Posterior vena cava (tissue), 2 donors: ENCODE measurements at places on chromosomes 13 and 19. TPM values are rescaled to one million over a fixed set of nuclear protein-coding genes. Genes with fewer than 3 reads are reported as not detected.
A peak's percentile ranks its signal among the peaks of the same experiment; 100 is the strongest.

GRCh38 chr13:63979951-63980350, 2564.3 kb upstream of the PCDH20 start:
- no peak for DNase-seq

DNA sequence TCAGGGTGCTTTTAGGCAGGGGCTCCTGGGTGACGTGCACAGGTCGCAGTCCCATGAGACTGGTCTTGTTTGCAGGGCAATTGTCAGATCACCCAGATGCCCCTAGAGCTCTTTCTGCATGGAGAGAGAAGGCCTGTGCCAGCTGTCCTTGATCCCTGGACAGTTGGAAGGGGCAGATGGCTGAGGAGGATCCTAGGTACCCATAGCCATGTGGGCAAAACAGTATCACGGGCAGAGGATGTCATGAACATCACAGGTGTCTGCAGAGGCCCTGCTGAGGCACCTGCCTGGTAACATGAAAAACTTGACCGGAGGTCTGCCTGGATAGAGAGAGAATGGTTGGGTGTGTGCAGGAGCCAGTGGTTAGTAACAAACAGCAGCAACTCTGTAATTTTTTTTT, 99.3 kb downstream of the ZNF536 start:
- no peak for DNase-seq

DNA sequence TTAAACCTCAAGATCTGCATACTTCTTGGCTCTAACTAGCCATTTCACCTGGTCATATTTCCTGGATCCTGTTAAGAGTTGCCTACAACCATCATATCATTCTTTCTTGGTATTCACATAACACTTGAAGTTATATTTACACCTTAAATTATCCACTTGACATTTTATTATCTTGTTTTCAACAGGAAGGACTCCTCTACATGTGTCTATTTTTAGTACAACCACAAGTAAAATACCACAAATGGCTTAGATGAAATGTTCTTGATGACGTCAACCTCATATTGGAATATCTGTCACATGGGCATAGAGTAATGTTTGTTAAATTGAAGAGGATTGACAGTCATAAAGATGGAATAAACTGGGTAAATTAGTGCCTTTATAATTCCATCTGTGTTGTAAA, 9.4 kb downstream of the PCDH20 start:
- DNase-seq, result no peak

DNA sequence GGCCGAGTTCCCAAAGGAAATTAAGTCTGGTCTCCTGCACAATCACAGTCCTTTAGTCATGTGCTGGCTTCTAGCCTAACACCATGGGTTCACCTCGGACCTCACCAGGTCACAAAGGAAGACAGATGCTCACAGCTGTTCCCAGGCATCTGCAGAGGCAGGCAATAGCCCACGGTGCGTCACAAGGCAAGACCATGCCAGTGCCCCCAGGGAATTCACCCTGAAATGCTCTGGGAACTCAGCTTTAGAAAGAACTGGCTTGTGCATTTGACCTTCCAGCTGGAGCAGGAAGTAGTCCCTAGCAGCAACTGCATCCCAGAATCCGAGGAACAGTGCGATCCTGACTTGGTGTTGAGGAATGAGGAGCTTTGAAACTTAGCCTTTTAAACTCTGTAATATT, 96.8 kb upstream of the WASF3 start:
- DNase-seq, result peak; percentile 86

- peak; percentile 81 for DNase-seq
These were observed 18.4 kb upstream of the GAS6 start for GRCh38 chr13:113882267-113882630.

GRCh38 chr19:35161434-35161743, 6.9 kb downstream of the FXYD5 start:
- DNase-seq, result peak; percentile 40

DNA sequence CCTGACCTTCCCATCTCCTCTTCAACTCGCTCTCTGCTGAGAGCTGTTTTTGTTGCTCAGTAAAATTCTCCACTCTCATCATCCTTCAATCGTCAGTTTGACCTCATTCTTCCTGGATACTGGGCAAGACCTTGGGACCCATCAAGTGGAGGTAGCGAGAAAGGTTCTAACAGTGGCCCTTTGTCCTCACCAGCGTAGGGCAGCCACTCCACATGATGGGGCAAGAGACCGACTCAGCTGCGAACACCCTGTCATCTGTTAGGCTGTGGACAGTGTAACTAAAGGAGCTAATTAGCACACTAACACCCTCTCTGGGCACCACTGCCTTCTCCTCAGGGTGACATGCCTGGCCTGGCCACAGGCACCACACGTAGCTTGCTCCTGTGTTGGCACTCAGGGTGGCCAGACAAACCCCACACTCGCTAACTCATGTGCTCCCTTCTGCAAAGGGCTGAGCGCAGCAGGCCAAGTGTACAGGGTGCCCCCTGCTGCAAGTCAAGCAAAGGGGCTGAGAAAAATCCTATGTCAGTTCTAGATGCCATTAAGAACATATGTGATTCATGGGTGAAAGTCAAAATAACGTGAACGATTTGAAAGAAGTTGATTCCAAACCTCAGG, 1216.0 kb downstream of the SLITRK5 start:
- no peak for DNase-seq

- no peak for DNase-seq
These were observed 2719.4 kb downstream of the PCDH9 start for GRCh38 chr13:64510747-64511146.

DNA sequence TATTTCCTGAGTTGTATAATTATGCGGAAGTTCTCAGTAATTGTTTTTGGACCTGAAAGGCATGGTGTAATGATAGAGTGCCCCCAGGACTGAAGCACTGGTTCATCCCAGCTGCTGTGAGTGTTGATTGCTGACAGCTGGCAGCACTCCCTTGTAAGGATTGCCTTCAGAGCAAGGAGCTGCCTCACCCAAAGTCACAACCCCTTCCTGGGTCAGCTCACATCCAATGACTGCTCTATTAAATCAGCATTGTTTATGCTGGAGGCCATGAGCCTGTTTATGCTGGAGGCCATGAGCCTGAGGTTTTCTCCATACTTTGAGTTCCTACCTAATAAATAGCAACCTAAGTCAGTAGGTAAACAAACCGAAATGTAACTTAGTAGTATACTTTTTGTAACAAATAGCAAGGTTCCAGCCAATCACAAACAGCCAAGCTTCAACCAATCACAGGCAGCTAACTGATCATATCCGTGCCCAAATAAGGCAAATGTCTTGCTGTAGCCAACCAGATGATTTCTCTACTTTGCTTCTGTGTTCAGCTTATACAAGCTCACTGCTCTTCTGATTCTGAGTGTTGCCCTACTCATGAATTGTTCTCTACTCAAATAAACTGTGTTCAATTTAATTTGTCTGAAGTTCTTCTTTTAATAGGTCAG, 11.7 kb upstream of the SPACA6 start:
- no peak for DNase-seq

DNA sequence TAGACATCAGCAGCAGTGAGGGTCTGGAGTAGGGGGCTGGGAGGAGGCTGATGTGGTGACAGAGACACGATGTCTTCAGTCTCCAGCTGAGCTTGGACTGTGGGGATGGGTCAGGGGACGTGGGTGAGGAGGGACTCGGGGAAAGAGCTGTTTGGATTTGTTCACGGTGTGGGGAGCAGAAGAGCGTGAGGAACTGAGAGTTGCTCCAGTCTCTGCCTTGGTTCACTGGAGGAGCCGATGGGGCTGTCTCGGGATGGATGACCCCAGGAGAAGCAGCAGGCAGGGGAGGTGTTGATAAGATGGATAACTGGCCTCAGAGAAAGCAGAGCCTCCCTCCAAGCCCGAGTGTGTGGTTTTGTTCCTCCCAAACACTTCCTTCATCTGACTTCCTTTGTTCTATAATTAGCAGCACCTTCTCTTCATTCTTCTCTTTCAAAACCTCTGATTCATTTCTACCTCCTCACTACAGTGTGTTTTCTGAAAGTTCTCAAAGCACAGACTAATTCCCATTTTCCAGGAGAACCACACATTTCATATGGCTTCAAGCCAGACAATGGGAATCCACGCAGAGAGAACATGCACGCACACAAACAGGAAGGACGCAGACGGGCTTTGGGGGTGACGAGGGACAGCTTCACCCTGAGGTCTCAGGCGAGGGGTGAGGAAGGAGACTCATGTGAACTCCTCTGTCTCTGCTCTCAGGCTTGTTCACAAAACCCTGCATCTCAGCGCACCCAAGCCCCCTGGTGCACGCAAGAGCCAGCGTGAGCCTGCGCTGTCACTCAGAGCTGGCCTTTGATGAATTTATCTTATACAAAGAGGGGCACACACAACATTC, 18.6 kb downstream of the LAIR2 start:
- no peak for DNase-seq

DNA sequence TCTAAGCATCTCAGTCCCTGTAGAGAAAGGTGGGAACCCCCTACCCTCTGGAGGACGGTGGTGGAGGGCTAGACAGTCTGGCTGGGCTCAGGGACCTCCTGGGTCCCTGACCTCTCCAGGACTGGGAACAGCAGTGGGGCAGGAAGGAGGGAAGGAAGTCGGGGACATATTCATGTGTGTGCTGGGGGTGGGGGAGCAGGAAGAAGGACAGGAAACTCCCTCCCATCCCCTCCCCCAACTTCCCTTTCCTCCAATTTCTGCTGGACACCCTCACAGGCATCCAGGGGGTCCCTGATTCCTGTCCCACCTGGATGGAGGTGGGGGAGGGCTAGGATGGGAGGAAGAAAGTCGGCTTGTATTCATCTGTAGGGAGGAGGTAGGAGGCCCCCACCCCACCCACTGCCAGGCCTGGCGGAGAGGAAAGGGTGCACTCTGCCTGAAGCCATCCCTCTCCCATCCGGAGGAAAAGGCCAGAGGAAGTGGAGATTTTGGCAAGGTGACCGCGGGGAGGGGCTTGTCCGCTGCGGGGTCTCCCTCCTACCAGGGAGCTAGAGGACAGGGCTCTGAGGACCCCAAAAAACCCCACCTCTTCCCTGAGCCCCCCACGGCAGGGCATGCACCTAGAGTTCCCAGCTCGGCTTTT, 2.3 kb downstream of the NOVA2 start:
- no peak for DNase-seq

DNA sequence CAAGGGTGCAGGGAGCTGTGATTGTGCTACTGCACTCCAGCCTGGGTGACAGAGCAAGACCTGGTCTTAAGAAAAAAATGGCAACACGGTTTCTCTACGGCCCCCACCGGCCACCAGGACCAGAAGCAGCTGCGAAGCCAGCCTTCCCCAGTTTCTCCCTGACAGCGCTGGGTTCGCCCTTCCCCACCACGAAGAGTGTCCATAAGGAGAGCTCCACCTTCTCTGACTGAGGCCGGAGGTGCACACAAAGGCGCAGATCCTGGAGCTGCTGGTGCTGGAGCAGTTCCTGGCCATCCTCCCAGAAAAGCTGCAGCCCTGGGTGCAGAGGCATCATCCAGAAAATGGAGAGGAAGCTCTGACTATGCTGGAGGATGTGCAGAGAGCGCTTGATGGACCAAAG, 52.2 kb upstream of the ZNF599 start:
- no peak for DNase-seq

DNA sequence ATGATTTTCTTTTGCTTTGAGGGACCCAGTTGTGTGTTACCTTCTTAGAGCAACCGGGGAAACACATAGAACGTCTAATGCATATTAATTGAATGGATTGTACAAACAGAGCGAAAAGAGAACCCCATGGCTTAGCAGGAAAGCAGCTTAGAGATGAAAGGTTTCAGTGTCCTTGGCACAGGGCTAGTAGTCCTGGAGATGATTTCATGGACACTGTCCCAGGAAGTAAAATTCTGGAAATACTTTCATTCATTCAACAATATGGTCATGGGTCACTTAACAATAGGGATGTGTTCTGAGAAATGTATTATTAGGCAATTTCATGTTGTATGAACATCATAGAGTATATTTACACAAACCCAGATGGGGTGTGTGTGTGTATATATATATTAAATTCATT, 9.7 kb upstream of the FUT2 start:
- no peak for DNase-seq

GRCh38 chr19:49149652-49150105, 5.5 kb downstream of the HRC start:
- DNase-seq, result peak; percentile 93

- DNase-seq, result no peak
These were observed 122.9 kb upstream of the PCDH9 start for GRCh38 chr13:67353031-67353430.

DNA sequence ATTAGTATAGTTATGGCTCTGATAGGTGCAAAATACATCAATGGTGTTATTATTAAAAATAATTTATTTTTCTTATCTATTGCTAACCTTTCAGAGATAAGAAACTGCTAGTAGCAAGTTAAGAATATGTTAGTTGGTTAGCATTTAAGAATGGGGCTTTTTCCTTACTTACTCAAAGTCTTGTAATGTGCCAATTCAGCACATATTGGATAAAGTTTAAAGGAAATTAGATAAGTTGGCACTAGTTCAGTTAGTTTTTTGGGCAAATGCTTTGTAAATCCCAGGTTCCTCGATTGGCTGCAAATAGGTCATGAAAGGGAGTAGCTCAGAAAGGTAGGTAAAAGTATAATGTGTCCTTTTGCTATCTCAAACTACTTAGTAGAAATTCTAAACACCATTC, 2806.7 kb downstream of the PCDH9 start:
- DNase-seq, result no peak

DNA sequence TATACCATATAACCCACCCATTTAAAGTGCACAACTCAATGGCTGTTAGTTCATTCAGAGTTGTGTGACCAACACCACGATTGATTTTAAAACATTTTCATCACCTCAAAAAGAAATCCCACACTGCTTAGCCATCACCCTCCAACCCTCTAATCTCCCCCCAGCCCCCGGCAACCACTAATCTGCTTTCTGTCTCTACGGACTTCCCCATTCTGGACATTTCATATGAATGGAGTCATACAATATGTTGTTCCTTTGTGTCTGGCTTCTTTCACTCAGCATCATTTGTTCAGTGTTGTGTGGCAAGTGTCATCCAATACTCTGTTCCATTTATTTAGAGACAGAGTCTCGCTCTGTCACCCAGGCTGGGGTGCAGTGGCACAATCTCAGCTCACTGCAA, 4.0 kb upstream of the PNMA8B start:
- DNase-seq, result no peak

GRCh38 chr13:34360702-34361101, 542.8 kb downstream of the RFC3 start:
- no peak for DNase-seq

GRCh38 chr13:102286326-102286725, 115.5 kb downstream of the FGF14 start:
- DNase-seq, result no peak

GRCh38 chr19:55690769-55691545, 15.9 kb downstream of the EPN1 start:
- DNase-seq, result peak; percentile 74

GRCh38 chr13:42680748-42681147, 100.6 kb upstream of the FAM216B start:
- no peak for DNase-seq

- DNase-seq, result no peak
These were observed 10.2 kb upstream of the SUPT20H start for GRCh38 chr13:37069597-37070103.

Gene CDX2
- not detected for total RNA-seq

Gene ZNF98
- total RNA-seq, result 1.9 TPM

Gene MBD3L3
- not detected for total RNA-seq

Gene MICU2
- total RNA-seq, result 33.7 TPM

Gene OR7C1
- not detected for total RNA-seq

Gene SLITRK5
- 0.19 TPM for total RNA-seq

Gene SMARCA4
- total RNA-seq, result 68.8 TPM

Gene AP1M2
- not detected for total RNA-seq

Gene TMEM145
- total RNA-seq, result not detected

Gene SERTM1
- total RNA-seq, result 4.3 TPM
